ENCODE measurements at places on chromosomes 7 and 10.

DNA sequence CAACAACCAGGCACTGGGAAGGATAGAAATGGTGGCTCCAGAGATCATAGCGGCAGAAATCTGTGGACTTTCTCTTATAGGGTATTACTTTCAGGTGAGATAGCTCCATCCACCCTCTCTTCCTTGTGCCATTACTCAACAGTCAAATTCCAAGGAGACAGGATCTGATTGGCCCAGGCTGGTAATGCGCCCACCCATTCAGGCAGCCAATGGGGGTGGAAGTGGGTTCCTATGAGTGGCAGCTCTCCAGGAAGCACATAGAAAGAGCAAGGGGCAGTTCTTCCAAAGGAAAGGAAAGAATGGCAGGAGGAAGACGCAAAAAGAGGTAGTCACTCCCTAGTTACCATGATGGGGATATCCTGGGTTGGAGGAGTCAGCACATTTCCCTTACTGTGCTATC is 94.4 kb downstream of the STRA8 start:
- no peak for DNase-seq

- no peak for DNase-seq
These were observed 100.4 kb downstream of the RGS10 start for GRCh38 chr10:119441921-119442757.

DNA sequence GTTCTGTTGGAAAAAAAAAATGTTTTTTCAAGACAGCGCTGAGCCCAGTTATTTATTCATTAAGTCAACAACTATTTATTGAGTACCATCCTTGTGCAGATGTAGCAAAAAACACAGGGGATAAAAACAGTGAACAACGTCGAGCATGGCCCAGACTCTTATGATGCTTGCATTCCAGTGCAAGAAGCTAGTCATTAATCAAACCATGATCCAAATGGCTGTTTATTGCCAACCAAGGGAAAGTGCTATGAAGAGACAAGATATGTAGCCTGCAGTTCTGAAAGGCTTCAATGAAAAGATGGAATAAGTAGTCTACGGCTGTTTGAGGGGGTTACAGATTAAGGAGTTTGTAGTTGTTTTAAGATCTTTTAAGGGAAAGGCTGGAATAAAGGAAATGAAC is 262.3 kb downstream of the NEBL start:
- no peak for DNase-seq

DNA sequence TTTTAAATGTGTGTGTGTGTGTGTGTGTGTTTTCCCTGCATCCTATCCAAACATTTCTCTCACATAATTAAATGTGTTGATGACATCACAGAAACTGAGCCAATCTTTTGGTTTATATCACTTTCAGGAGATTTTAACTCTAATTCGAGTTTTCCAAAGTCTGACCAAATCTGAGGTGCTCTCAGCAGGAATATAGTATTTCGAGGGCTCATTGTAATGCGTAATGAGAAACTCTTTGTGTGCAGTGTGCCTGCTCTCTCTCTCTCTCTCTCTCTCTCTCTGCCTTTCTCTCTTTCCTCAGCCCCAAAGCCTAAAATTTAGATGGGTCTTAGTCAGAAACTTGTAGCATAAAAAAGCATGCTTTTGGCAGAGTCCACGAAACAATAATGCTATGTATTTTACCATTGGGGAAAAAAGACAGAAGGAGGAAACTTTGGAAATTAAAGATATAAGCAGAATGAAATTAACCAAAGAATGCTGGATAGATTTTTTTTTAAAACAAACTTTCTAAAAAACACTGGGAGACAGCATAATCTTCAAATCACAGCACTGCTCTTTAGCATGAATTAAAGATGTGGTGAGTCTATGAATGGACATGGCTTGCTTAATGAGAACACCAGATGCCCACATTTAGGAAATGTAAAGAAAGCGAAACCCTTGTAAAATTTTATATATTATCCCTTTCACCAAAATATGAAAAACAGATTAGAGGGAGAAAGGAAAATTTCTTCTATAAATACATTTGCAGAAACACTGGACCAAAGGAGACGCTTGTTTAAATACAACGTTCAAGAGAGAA is 206.8 kb upstream of the HABP2 start:
- DNase-seq = no peak

Measured in NCI-H2227 treated with DMSO at 0.1 percent for 48 hours (cell line).